ENCODE measurements at places on chromosomes 7 and 10.

GRCh38 chr7:107953265-107953923 is 49.6 kb downstream of the LAMB1 start:
- DNase-seq, result no peak

DNA sequence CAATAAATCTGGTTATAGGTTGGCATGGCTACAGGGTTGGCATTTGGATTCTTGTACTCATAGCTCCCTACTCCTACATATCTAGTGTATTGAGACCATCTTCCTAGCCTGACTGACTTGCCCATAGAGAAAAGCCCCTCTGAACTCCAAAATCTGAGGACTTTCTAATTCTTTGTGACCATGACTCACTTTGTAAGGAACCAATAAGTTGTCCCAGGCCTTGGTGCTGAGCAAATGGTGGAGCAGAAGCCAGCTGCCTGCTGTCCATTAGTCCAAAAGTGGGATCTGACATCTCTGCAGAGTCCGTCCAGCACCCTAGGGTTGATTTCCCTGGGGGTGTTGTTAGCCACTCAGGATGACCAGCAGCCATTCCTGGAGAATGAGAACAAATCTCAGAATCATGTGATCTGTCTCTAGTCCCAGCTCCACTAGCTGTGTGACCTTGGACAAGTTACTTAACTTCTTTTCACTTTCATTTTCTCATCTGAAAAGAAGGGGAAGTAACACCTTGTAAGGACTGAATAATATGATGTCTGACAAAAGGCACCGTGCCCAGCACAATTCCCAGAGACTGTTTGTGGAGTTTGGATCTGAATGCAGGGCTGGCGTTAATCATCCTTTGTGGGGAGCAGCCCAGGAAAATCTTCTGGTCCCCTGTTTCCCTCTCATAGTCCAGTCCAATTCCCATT is 44.1 kb downstream of the MTURN start:
- no peak for DNase-seq

DNA sequence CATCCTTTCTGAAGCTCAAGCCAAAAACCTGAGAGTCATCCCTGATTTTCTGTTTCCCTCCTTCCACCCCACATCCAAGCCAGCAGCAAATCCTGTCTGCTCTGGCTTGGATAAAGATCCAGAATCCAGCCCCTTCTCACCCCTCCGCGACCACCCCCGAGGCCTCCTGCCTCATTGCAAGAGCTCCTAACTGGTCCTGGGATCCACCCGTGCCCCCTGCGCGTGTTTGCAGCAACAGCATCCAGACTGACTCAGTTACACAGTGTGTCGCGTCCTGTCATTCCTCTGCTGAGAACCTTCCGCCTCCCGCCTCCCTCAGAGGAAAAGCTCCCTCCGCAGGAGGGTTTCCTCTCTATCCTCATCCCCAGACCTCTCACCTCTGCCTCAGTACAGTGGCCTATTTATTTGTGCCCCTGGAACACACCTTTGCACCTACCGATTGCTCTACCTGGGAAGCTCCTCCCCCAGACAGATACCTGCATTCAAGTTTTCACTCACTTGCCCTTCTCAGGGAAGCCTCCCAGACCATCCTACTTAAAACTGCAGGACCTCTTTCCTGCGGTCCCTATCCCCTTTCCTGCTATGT is 21.6 kb upstream of the GRID1 start:
- no peak for DNase-seq

DNA sequence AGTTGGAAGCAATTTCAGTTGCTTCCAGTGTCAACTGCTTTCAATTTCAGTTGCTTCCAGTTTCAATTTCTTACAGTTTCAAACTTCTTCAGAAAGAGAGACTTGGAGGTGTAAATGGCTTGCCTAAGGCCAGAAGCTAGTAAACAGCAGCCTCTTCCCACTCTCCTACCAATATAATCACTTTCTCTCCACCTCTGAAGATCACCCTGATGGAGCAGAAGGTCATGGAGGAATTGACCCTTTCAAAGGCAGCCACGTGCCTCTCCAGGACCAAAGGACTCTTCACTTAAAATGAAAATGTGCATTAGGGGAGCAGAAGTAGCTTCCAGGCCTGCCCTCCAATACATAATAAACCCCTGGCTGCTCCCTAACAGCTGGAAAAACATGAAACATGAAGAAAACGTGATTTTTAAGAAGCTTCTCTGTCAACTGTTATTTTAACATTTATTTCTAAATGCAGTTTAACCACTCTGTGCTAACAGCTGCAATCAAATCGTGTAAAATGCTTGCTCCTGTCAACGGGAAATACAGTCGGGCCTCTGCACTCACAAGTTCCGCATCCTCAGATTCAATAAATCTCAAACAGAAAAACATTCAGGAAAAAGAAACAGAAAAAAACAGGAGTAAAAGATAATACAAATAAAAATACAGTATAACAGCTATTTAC is 1020.6 kb downstream of the XPNPEP1 start:
- no peak for DNase-seq

DNA sequence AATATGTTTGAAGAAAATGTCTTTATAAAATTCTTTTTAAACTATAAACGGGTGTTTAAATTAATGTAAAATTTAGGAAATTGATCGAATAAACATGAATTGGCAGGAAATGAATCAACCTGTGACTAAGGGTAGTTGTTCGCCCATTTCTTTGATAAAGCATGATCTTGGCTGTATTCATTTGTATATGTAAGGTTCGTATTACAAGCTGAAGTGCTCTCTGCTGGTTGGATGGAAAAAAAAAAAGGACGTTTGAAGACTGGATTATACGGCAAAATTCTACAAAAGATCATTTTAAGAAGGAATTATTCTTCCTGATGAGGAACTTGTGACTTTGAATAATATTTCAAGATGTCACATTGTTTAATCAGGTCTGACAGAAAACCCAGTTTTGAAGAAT is 185.4 kb upstream of the ANK3 start:
- no peak for DNase-seq

DNA sequence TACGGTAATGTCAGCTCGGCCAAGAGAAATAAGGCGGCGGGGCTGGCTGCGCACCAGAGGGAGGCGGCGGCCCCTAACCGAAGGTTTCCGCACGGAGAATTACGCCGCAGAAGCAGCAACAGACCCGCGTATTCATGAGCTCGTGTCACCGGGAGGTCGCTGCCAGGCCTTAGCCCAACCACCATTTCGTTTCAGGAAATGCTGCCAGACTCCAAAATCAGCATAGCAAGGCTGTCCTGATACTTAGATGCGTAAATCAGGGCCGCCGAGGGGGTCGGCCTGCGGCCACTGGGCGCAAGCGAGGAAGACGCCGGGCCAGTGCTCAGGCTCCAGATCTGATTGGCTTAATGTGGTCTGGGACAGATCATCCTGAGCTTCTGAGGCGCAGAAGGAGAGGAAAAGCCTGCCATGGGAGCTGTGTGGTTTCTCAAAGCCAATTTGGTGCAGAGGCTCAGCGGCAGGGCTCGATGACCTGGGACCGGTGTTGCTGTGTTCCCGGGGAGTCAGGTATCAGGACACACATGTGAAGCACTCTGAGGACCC is 247.9 kb downstream of the BAMBI start:
- DNase-seq, result no peak

DNA sequence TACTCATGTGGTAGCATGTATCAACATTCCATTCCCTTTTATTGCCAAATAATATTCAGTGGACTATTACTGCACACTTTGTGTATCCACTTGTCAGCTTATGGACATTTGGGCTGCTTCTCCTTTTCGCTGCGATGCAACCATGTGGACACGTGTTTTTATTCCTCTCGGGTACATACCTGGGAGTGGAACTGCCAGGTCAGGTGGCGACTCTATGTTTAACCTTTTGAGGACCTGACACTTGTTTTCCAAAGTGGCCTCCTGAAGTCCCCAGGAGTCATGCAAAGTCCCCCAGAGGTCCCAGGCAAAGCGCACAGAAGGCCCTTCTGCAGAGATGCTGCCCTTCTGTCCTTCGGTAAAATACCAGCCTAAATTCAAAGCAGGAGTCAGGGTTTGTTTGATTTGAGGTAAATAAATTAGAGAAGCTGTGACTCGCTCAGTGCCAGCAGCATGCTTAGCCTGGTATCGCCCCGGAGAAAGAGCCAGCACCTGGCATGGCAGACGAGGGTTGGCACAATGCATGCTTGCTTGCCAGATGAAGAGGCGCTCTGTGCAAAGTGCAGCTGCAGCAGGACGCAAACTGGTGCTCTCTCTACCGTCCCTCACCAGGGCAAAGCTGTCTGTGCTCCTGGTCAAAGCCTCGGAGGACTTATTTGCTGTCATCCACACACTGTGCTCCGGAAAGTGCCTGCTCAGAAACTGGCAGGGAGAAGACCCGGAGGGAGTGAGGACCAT is 37.8 kb downstream of the HIPK2 start:
- DNase-seq, result no peak

DNA sequence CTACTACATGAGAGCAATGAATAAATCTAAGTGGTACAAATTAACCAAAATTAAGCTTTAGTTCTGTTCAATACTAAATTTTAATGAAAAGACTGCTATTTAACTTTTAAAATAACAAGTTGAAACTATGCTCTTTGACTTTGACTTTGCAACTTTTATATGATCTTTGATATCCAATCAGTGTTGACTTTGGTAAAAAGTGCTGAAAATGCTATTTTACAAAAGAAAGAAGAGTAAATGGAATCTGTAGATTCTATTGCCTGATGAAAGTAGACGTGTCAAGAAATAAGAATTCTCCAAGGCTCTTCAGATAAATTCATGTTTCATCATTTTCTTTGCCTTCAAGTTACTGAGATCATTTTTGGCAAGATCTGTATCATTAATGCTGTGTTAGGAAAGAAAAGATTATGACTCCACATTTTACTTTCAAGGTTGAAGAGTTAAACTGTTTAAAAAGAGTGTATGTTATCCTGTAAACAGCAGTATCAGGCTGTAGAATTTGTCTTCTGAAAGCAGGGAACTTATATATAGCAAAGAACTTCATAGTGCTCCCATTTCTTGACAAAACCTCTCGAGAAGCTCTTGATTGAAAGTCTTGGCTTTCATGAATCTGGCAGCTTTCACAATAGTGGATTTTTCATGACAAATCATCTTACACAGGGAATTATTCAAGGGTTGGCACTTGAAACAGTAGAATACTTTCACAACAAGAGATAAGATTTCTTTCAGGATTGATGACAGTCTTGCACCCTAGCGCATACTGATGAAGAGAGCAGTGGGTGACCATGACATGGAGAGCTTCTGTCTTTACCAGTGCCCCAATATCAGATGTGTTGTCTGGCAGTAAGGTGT is 72.1 kb downstream of the PTEN start:
- no peak for DNase-seq

- DNase-seq, result no peak
Measured at GRCh38 chr10:119675483-119676170, 24.4 kb downstream of the BAG3 start.

- DNase-seq, result no peak
Measured at GRCh38 chr10:67618116-67618515, 77.9 kb downstream of the CTNNA3 start.

DNA sequence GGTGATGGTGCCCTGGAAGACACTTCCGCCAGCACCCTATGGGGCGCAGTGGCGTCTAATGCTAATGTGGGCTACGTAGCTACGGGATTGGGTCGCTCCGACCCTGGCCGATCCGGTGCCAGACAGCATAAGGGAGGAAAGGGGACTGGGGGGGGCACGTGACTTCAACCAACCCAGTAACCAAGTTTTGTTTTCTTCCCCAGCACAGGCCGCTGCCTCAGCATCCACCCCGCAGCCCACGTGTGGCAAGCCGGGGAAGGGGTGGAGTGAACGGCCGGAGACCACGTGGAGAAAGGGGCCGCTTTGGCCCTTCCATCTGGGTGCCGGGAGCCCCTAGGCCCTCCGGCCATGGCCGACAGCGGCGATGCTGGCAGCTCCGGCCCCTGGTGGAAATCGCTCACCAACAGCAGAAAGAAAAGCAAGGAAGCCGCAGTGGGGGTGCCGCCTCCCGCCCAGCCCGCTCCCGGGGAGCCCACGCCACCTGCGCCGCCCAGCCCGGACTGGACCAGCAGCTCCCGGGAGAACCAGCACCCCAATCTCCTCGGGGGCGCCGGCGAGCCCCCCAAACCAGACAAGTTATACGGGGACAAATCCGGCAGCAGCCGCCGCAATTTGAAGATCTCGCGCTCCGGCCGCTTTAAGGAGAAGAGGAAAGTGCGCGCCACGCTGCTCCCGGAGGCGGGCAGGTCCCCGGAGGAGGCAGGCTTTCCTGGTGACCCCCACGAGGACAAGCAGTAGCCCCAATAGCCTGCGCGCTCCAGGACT is 2.5 kb downstream of the PRR15 start:
- no peak for DNase-seq

- peak; percentile 53 for DNase-seq
Measured at GRCh38 chr10:103451831-103452505, at the start of gene CALHM2. CALHM2 (minus strand) TSS chr10:103452370; CDS start chr10:103449941, 2,429 bp downstream.

Measured in dermis blood vessel endothelial cell (primary cell).